ENCODE measurements at places on chromosomes 7 and 10. TPM values are rescaled to one million over a fixed set of nuclear protein-coding genes. Genes with fewer than 3 reads are reported as not detected.

SH3PXD2A gene
- total RNA-seq = 8.6 TPM

MEST gene
- 4.3 TPM for total RNA-seq

SYT15 gene
- total RNA-seq = 0.42 TPM

TSPAN12 gene
- total RNA-seq = not detected

KLF14 gene
- total RNA-seq = not detected

TWIST1 gene
- not detected for total RNA-seq

GALNT17 gene
- total RNA-seq = not detected

FOXP2 gene
- total RNA-seq = not detected

TET1 gene
- 0.38 TPM for total RNA-seq

ACBD7 gene
- 0.89 TPM for total RNA-seq

H2BK1 gene
- total RNA-seq = not detected

ZCCHC24 gene
- 1.3 TPM for total RNA-seq

VSTM4 gene
- 0.06 TPM for total RNA-seq

OGDHL gene
- 0.89 TPM for total RNA-seq

HOXA13 gene
- total RNA-seq = not detected

ADAM22 gene
- 6.0 TPM for total RNA-seq

BAIAP2L1 gene
- total RNA-seq = 0.82 TPM
